Fibroblast of lung (primary cell): ENCODE measurements at places on chromosomes 16 and 17. TPM values are rescaled to one million over a fixed set of nuclear protein-coding genes. Genes with fewer than 3 reads are reported as not detected.

Gene ESRP2
- polyA plus RNA-seq: 0.08 and 0.10 TPM in 2 replicates

Gene CDH11
- 290 and 335 TPM in 2 replicates for polyA plus RNA-seq

Gene KRTAP9-8
- polyA plus RNA-seq: not detected in 2 replicates

Gene KRTAP1-1
- 0.25 and 0.64 TPM in 2 replicates for polyA plus RNA-seq

Gene ITGAX
- not detected in 2 replicates for polyA plus RNA-seq

DNA sequence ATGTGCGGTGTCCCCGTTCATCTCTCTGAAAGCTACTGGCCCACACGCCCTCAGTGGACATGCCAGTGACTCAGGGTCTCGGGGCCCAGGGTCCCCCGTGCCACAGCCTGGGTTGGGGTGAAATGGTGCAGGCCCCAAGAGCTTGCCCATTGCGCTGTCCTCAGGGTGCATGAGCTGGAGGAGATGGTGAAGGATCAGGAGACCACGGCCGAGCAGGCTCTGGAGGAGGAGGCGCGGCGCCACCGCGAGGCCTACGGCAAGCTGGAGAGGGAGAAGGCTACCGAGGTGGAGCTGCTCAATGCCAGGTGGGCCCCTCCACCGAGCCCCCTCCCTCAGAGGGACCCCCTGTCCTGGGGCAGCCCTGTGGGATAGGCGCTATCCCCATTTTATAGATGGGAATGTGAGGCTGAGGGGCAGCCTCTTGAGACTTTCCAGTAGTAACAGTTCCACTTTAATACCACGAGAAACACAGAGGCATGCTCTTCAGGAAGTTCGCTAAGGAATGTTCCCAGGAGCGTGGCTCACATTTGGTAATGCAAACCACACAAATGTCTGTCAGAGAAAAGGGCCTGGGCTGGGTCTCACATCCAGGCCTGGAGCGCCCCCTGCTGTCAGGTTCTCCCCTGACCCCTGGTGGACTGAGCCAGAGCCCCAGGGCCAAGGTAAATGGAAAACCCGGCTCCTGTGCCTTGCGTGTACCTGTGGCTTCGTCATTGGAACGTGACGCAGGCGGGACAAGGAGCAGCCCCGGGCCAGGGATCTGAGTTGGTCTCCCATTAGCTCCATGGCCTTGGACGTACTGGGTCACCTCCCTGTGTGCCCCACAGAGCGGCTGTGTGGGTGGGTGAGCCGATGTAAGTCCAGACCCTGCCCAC lies 133.7 kb downstream of the RAB11FIP4 start:
- peak; percentile 88 for DNase-seq

GRCh38 chr17:31269578-31269983 lies 27.5 kb downstream of the OMG start:
- DNase-seq: peak; percentile 98

DNA sequence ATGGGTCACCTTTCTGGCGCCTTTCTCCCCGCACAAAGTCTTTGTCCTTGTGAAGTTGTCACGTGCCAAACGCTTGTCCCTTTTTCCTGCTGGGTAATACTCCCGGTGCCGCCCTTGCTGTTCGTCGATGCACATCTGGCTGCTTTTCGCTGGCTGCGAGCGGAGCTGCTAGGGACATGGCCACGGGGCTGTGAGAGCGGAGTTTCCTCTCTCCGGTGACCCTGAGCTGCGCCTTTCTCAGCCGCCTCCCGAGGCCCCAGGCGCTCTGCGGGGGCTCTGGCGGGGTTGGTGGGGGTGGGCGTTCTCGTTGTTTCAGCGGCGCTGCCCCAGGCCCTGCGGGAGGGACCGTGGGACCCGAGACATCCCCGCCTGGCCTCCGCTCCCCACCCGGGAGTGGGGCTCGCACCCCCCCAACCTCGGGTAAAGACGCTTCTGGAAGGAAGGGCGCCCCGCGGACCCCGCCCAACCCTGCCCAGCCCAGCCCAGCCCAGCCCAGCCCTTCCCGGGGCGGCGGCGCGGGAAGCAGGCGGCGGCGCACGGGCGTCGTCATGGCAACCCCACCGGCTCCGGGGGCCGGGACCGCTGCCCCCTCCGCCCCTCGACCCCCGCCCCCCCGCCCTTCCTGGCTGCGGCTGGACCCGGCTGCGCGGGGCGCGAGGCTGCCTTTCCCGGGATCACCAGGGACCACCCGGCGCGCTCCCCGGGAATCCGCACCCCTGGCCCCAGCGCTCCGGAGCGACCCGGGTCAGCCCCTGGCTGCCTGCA lies 12.3 kb downstream of the CHMP6 start:
- DNase-seq: no peak

GRCh38 chr17:22310717-22311686 lies 618.7 kb downstream of the KCNJ18 start:
- DNase-seq: no peak

- DNase-seq: no peak
These were observed 1.8 kb upstream of the WIPI1 start for GRCh38 chr17:68459037-68459639.

DNA sequence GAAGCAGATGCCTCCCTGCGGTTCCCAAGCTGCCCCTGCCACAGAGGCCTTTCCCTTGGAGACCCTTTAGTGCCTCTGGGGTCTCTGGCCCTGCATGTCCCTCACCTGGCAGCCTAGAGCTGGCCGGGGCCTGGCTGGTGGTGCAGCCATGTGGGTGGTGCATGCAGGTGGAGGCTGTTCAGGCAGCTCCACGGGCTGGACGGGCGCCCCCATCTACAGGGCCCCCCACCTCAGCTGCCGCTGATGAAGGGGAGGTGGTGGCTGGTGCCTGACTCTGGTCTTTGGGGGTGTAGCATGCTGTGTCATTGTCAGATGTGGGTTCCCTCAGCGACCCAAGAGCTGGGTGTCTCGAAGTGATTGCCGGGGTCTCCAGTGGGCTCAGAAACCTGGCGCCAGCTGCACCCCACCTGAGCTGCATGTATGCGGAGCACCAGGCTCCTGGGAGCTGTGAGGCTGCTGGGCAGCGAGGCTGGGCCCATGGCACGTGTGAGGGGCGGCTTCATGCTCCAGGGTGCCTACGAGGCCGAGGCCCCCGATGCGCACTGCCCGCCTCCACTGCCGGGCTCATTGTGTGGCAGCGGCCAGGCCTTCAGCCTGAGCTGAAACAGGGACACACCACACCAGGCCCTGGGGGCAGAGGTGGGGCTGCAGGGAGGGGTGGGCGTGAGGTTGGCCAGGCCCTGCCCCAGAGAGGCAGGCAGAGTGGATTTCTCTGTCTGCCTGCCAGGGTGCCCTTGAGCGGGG lies 57.0 kb downstream of the BAIAP2 start:
- no peak for DNase-seq

- peak; percentile 53 for DNase-seq
These were observed 36.1 kb downstream of the GINS2 start for GRCh38 chr16:85652431-85653221.

DNA sequence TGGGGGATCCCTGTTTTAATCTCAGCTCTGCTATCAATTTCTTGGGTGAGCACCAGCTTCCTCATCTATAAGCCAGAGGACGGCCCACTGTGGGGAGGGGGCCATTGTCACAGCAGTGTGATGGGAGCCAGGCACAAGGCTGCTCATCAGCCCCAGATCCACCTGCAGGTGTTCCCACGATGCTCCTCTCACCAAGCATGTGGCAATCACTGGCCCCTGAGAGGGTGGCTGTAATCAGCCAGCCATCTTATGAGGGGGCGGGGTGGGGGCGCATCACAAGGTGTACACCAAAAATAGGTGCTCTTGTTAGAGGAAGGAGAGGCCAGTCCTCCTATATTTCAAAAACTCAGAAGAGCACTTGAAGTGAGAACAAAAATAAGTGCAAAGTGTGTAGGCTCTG lies 31.2 kb downstream of the HNF1B start:
- DNase-seq: no peak

GRCh38 chr16:75919664-75920063 lies 193.4 kb upstream of the CPHXL start:
- peak; percentile 61 for DNase-seq

GRCh38 chr17:80725517-80725916 lies 180.9 kb downstream of the RPTOR start:
- no peak for DNase-seq

DNA sequence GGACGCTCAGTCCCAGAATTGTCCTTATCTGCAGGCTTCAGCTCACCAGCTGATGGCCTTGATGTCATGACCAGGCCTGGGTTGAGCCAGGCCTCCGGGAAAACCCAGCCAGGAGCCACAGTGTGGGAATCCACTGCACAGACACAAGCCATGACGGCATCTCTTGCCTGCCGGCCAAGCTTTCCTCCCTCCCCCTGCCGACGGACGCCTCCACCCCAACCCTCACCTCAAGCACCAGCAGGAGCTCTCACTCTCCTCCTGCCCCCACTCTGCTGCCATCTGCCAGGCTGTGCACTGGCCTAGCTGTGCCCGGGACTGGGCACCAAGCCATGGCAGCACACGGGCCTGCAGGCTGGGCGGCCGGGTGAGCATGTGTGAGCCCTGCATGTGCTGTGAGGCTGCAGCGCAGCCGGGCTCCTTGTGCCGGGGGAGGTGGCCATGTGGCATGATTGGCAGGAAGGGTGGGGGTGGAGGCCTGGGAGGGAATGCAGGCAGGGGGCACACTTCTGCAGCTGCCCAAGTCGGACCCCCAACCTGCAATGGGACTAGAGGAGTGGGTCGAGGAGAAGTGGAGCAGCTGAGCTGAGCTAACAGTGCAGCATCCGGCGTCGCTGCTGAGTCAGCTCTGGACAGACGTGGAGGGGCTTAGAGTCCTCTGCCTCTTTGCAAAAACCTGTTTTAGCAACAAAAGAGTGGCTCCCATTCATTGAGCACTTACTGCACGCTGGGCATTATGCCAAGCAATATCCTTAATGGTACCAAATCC lies 268.5 kb downstream of the CBLN1 start:
- DNase-seq: no peak

DNA sequence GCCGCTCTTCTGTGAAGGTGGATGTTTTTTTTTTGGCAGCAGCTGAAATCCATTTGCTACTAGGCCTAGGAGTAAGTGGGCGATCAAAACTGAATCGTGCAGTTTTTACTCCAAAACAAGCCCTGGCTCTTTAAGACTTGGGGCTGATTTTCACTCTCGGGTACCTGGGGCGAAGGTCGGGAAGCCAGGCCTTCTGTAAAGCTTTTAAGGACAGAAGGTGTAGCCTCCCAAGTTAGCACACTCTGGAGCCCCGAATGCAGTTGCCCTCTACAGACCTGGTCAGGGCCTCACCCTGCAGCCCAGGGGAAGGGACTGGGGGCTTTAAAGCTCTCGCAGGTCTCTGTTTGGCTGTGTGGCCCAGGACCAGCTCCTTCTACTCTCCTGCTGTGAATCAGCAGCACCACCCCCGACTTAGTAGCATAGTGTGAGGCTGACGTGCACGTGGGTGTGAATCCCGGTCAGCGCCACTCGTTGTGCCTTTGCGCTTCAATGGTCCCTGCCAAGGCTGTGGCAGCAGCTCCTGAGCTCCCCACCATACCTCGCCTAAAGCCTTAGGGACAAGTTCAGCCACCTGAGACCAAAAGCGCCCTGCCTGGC lies 49.9 kb downstream of the TMEM235 start:
- DNase-seq: peak; percentile 41

DNA sequence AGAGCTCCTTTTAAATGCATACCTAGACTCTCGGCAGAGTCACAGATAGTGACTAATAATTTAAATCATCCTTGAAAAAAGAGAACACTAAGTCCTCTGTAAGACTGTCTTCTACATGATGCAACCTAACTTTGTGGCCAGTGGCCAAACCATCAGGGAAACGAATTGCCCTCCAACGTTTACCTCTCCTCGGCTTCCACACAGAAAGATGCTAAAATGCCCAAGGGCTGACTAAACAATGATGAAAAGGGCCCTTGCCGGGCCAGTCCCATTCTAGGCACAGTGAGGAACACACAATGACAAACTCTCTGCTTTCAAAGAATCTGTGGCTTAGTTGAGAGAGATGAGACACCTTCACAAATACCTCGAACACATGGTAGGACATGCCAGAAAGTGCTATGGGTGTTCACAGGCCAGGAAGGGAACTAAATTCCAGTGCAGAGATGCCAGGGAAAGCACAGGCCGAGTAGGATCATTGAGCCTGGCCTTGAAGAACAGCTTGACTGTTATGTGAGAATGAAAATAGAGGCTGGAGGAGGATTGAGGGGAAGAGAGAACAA lies 35.3 kb upstream of the PITPNM3 start:
- peak; percentile 89 for DNase-seq

- no peak for DNase-seq
These were observed 59.8 kb downstream of the NEUROD2 start for GRCh38 chr17:39547713-39548478.

- DNase-seq: no peak
These were observed 48.3 kb upstream of the ABCC11 start for GRCh38 chr16:48295488-48296281.

- DNase-seq: peak; percentile 91
These were observed 223.0 kb downstream of the NTN1 start for GRCh38 chr17:9244066-9245052.

DNA sequence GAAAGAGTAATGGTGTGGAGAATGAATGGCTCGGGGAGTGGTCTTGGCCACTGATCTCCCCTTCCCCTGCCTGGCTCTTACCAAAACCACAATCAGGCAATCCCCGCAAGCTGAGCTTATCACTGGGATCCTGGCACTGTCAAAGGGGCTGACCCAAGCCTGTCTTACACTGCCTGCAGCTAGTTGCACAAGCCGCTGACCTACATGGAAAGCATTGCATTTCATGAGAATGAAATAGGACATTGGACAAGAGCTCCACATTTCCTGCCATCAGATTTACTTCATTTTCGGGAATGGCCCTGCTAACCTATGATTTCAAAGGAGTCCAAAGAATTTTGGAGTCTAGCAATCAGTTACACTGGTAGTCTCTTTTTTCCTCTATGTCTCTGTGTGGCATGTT lies 146.4 kb downstream of the PCTP start:
- DNase-seq: no peak

- DNase-seq: no peak
These were observed 6.6 kb downstream of the PDP2 start for GRCh38 chr16:66886914-66887313.

DNA sequence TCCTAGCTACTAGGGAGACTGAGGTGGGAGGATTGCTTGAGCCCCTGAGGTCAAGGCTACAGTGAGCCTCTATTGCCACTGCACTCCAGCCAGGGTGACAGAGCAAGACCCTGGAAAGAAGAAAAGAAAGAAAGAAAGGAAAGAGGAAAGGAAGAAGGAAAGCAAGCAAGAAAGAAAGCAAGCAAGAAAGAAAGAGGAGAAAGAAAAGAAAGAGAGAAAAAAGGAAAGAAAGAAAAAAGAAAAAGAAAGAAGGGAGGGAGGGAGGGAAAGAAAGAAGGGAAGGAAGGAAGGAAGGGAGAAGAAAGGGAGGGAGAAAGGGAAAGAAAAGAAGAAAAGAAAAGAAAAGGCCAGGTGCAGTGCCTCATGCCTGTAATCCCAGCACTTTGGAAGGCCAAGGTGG lies 9.0 kb downstream of the ACTG1 start:
- DNase-seq: no peak
